Glomerular endothelial cell (primary cell): ENCODE measurements at places on chromosomes 5 and 9. TPM values are rescaled to one million over a fixed set of nuclear protein-coding genes. Genes with fewer than 3 reads are reported as not detected.

The SPAG8 gene
- total RNA-seq: 0.53 TPM in 1 of 2 replicates, not detected in the other

DNA sequence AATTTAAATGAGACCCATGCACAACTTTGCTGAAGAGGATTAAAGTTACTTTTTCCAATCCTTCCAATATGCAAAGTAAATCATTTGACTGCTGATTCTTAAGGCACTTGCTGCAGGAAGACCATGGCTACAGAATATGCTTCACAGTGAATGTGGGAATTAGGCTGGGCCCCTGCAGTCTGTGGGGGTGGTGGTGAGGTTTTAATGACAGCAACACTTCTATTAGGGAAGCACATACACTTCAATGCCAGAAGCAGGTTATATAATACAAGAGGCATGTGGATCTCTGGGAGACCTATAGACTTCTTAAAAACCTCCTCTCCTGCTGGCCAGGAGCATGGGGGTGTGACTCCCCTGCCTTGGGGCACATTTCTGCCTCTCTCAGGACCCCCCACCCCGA lies 124.5 kb upstream of the KLF9 start:
- no peak for DNase-seq

The RANBP17 gene
- total RNA-seq: 11.4 and 12.9 TPM in 2 replicates

GRCh38 chr5:54344653-54345052 lies 34.3 kb upstream of the ARL15 start:
- DNase-seq: no peak

- DNase-seq: no peak
Measured at GRCh38 chr5:68652534-68652965, 437.0 kb downstream of the PIK3R1 start.

DNA sequence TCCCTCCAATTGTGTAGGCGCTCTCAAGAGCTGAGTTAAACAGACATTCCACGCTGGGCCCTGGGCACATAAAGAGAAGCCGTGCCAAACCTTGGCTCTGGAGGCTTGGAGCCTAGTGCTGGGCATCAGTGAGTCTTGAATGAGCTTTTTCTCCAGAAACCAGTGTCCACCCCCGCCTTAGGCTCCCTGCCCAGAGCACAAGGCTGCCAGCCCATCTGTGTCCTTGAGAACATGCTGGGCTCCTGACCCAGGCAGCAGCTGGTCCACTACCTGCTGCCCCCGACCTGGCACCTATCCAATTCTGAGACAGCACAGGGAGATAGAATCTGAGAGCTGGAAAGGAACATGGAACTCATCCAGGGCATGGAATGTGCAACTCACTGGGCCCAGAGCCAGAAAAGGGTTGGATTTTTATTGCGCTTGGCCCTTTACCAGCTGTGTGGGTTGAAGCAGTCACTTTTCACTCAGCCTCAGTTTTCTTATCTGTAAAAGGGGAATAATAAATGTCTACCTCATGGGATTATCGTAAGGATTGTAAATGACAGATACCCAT lies 92.4 kb upstream of the CPLX2 start:
- no peak for DNase-seq

DNA sequence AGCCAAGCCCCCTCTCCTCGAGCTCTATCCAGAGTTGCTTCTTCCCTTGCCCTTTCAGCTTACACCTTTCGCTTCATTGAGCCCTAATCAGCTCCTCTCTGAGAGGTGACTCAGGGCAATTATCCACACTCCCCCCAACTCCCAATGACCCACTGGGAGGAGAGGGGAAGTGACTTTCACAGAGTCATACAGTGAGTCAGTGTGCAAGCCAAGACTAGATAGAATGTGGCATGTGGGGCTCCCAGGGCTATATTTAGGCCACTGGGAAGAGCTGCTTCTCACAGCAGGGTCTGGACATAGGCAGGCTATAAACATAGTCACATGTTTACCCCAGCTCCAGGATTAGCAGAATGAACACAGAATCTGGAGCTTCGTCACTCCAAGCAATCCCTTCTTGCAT lies 57.4 kb downstream of the NRG2 start:
- DNase-seq: peak; percentile 12

The SLC22A4 gene
- 12.0 and 25.0 TPM in 2 replicates for total RNA-seq

The GRXCR2 gene
- not detected in 2 replicates for total RNA-seq

DNA sequence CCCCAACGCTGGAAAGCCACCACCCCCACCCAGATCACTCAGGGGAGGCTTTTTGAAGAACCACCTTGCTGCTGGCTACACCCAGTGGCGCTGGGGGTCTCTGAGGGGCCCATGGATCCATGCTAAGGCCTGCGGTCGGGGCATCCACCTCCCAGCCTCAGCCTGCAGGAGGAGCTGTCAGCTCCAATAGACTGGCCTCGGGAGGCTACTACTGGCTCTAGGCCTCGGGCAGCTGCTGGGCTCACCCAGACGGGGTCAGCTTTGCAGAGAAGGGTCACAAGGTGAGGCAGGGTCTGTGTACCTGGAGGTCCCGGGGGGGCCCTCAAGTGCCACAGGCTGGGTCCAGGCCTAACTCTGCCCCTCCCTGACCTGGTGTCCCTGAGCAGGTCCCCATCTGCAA lies 193.7 kb downstream of the OLFM1 start:
- no peak for DNase-seq

The SPINK5 gene
- total RNA-seq: 0.12 and 3.2 TPM in 2 replicates

DNA sequence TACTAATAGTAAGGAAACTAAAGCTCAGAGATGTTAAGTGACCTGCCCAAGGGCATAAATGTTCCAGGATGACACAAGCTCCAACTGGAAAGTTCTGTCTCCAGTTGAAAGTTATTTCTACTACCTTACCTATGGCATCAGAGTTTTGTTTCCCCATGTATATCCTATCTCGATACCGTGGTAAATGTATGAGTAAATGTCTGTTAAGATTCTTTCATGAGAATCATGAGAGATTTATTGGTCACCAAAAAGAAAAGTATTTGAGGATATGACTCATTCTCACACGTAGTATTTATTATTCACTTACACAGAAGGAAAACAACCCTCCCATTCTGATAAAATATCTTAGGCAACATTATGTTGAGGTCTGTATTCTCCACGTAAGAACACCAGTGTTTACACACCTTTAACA lies 11.1 kb upstream of the SHOC1 start:
- peak; percentile 80 for DNase-seq

GRCh38 chr5:136730426-136730825 lies 365.1 kb upstream of the TRPC7 start:
- DNase-seq: no peak

DNA sequence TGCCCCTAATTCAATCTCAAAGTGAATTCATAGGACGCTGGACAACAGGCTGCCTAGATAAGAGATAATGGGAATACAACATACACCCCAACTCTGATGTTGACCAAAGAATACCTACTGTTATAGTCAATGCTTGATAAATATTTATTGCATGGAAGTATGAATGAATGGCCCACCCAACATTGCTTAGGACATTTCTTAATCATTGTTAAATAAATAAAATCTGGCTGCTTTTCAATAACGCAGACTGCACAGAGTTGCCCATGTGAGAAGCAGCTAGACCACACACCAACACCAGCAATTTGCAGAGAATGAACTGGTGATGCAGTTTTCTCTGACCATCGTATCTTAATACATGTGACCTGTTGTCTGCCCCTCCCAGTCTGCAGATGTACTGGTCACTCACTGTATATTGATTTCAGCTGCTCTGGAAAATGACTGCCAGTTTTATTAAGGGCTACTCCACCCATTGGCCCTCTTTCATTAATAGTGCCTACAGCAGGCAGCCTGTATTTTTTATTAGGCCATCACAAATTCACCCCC lies 236.2 kb upstream of the WWC1 start:
- no peak for DNase-seq

DNA sequence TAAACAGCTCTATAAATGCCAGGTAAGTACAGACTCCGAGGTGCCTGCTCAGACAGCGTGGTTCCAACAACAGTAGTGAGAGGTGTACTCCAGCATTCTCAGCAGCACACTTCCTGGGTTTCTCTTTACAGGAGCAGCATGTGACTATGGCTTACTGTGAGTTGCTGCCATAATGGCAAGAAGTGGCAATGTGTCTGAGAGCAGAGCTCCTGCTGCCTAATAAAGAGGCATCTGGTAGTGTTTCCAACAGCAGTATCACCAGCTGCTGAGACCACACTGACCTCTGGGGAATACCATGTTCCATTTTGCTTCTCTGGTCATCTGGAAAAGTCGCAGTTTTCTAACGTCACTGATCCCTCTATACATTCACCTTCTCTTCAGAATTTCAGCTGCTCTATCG lies 398.2 kb downstream of the SLCO4C1 start:
- DNase-seq: no peak

GRCh38 chr5:145450286-145450885 lies 384.8 kb downstream of the PRELID2 start:
- DNase-seq: no peak

The CA9 gene
- total RNA-seq: 0.15 TPM in 1 of 2 replicates, not detected in the other
